Activated CD4-positive, alpha-beta T cell treated with anti-CD3 and anti-CD28 coated beads for 36 hours (primary cell): ENCODE measurements at places on chromosomes 7 and 10.

GRCh38 chr7:85733169-85733915 is 546.5 kb upstream of the SEMA3D start:
- DNase-seq: no peak

- no peak for DNase-seq
Measured at GRCh38 chr10:72719941-72720592, 28.1 kb downstream of the MCU start.

GRCh38 chr10:7832060-7832459 is 13.8 kb downstream of the TAF3 start:
- no peak for DNase-seq

DNA sequence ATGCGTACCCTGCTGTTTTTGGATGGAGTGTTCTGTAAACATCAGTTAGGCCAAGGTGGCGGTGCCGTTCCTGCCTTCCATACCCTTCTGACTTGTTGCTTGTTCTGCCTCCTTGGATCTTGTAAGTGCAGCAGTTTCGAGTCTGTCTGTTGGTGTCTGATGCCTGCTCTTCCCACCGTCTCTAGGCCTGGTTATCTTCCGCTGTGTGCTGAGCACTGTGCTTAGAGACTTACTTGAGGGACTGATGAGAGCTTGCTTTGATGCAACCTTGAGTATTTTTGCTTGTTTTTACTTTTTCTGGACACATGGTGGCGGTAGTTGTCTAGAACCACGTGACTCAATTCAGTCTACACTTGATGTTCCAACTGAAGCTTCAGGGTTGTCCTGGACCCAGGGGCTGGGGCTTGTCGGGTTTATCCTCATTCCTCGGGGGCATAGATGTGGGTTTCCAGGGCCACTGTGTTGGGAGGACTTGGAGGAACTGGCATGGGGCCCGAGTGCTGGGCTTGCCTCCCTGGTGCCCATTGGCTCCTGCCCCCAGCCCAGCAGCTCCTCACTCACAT is 14.4 kb upstream of the SPRN start:
- DNase-seq: no peak

DNA sequence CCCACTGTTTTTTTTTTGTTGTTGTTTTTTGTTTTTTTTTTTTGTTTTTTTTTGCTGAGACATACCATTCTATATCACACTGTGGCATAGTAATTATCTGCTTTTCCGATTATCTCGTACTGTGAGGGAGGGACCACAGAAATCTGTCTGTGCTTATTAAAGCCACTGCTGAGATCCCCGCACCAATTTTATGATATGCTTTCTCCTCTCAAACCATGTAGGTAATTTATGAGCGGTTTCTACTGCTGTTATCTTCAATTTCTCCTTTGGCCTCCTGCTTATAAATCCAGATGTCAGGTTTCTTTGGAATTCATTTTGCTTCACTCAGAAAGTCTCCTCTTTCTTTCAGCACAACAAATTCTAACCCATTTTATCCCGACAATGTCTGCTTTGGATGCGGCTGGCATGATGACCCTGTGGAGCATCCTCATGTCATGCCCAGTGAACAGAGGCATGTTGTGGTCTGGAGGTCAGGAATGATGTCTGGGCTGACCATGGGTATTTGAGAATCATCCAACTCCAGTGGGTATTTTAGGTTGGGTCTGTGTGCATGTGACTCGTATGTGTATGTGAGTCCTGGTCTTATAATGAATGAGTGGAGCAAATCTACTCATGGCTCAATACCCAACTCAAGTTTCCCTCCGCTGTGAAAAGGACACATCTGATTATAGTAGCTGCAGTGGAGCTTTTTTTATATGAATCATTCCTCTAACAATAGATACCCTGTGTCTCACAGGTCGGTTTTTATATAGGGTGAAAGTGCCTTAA is 213.4 kb downstream of the GALNT17 start:
- no peak for DNase-seq

DNA sequence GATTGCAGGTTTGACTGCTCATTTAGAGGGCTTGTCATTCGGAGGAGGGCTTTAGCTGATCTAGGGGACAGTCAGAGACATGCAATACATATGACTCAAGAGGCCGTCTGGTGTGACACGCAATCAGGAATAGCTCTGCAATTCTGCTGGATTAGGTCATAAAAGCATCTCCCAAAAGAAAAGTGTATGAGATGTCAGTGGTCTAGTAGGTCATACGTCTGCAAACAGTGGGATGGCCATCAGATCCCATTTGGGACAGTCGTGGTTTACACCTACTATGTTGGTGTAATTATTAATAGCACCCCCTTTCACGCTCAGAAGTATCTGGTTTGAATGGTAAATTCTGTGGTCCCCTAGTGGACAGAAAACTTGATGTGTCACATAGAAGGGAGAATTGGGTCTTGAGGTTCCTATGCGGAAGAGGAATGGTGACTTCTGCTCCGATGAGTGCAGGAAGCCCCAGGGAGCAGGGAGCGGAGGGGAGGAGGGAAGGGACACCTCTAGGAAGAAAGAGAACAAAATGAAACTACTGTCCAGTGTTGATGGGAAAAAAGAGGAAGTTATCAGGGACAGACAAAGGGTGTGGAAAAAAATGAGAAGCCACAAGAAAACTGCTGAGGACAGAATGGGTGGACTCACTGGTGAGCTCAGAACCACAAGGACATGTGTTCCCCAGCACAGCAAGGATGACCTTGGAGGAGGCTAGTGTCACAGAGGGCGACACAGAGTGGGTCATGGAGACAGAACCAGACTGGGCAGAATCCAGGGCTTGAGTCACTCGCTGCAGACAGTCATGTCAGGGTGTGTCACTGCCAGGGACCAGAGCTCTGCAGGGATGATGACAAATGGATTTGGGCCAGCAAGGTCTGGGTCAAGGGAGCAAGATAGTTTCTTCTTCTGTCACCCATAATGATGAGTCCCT is 59.9 kb downstream of the MAP3K8 start:
- peak; percentile 18 for DNase-seq

- DNase-seq: no peak
Measured at GRCh38 chr10:142371-142770, 7.1 kb downstream of the ZMYND11 start.

- DNase-seq: no peak
Measured at GRCh38 chr10:97078261-97078937, 107.4 kb downstream of the SLIT1 start.

DNA sequence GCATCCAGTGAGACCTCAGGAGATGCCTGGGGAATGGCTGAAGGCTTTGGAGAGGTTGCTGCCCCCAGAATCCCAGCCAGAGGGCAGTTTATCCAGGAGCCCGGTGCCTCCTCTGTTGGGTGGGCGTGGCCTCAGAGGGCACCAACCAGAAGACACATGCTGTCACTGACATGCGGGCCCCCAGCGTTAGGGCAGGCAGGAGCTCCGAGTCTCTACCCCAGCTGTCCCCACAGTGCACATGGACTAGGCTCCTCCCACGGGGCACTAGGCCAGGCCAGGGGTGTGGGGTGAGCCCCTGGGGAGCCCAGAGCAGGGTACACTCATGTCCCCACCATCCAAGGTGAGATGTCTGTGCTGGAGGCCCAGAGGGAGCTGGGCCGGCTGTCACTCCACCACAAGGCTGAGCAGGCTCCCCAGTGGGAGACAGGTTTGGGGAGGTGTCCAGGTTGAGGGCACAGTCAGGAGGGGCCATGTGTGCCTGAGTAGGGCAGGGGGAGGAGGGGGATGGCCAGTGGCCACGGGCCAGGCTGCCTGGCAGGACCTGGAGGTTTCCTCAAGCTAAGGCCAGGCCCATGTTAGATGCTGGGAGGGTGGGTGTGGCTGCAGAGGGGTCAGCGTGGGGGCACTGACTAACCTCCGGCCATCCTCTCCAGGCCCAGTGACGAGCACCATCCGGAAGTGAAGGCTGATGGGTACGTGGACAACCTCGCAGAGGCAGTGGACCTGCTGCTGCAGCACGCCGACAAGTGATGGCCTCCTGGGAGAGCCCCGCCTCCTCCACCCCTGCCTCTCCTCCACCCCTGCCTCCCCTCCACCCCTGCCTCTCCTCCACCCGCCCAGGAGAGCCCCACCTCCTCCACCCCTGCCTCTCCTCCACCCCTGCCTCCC is 131.3 kb downstream of the FAM53B start:
- DNase-seq: peak; percentile 43

GRCh38 chr10:50635286-50635685 is 11.5 kb upstream of the SGMS1 start:
- no peak for DNase-seq

DNA sequence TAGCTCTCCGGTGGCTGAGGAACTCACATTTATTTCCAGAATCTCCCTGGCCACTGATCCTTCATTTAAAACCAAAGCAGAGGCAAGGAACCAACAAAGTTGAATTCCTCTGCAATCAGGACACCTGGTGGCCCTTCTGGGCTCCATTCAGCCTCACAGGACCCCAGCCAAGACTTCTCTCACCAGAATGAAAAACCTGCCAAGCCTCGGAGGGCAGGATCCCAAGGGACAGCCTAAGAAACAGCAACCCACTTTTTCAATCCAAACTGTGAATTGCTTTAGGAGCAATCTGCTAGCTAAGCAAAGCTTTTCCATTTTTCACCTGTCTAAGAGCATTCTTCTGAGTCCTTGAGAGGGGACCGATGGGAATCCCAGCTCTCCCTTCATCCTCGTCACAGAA is 34.6 kb downstream of the OAT start:
- DNase-seq: no peak

- peak; percentile 97 for DNase-seq
Measured at GRCh38 chr7:25179771-25180591, 48.3 kb downstream of the NPVF start.

DNA sequence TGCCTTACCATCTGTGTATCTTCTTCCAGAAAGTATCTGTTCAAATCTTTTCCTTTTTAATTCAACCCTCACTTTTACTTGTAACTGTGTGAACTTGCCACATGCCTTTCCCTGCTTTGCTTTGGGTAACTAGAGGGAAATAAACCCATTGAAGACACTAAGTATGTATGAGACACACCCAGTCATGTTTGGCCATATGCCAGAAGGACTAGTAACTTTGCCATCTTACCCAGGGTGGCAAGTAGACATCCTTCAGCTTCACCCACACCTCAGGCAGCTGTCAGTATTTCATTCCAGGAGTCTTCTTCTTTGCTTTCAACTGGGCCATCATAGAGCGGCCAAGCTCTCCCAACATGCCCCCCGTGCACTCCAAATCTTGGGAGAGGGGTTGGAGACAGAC is 323.1 kb downstream of the TNS3 start:
- DNase-seq: no peak

- DNase-seq: no peak
Measured at GRCh38 chr7:105897999-105898398, 21.6 kb upstream of the ATXN7L1 start.

GRCh38 chr7:139897422-139898090 is 68.5 kb downstream of the TBXAS1 start:
- DNase-seq: no peak

- DNase-seq: no peak
Measured at GRCh38 chr7:48279420-48279819, 108.2 kb downstream of the ABCA13 start.

- no peak for DNase-seq
Measured at GRCh38 chr10:43869669-43870322, 221.1 kb upstream of the ZNF32 start.

DNA sequence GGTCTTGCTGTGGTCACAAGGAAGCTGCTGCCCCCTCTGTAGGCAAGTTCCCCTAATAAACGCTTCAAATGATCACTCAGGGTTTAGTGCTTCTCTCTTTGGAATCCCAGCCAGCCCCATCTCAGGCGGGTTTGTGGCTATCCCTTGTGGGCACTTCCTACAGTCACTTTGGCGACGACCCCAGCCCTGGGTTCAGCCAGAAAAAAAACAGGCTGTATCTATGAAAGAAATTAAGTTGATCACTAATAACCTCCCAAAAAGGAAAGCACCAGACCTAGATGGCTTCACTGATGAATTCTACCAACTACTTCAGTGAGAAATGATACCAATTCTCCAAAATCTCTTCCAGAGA is 208.2 kb downstream of the MAD1L1 start:
- no peak for DNase-seq

- DNase-seq: no peak
Measured at GRCh38 chr7:67671006-67671548, 674.4 kb downstream of the TYW1 start.

DNA sequence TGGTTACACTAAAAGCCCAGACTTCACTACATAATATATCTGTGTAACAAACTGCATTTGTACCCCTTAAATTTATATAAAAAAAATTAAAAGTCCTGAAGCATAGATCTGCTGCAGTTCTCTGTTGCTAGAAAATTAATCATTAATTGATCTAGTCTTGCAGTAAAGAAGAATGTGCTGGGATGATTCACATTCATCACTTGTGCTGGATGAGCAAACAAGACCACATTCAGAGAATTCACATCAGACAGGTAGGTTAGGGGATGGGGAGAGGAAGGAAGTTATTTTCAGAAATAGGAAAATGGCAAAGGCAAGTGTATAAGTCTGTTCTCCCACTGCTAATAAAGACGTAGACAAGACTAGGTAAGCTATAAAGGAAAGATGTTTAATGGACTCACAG is 1019.0 kb downstream of the KCNMA1 start:
- no peak for DNase-seq

DNA sequence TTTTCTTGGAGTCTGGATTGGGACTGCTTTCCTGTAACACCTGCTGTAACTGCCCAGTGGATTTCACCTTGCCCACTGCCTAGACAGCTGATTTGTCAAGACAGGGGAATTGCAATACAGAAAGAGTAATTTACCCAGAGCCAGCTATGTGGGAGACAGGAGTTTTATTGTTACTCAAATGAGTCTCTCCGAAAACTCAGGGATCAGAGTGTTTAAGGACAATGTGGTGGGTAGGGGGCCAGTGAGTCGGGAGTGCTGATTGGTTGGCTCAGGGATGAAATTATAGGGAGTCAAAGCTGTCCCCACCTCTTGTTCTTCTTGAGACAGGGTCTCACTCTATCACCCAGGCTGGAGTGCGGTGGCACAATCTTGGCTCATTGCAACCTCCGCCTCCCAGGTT is 25.2 kb upstream of the BNIP3 start:
- no peak for DNase-seq

DNA sequence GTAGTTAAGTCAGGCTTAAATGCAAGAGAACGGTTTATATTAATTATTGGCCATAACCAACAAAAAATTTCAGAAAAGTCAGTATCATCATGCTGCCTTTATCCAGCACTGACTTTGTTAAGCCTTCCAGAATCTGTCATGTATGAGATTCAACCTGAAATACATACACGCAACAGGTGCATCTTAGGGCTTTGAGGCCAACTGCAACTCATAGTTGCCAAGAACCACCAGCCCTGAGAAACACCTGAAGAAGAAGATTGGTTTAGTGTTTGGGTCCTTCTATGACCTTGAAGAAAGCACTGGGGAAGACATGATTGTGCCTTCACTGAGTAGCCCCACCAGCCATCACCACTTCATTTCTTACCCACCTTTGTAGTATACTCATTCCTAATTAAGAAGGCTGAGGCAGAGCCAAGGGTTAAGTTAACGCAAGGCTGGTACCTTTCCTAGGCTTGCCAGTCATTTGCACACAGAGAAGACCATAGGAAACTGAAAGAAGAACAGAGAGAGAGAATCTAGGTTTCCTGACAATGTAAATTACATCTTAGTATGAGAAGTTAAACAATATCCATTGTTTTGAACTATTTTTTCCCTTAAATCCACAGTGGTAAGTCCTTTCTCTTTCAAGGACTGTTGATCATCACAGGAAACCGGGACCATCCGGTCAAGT is 200.1 kb upstream of the PRKCQ start:
- DNase-seq: no peak

GRCh38 chr10:3424111-3424851 is 251.7 kb upstream of the PITRM1 start:
- DNase-seq: no peak

GRCh38 chr7:16719699-16720098 is 33.9 kb upstream of the TSPAN13 start:
- no peak for DNase-seq

- no peak for DNase-seq
Measured at GRCh38 chr10:75982611-75983369, 551.4 kb downstream of the LRMDA start.

GRCh38 chr7:115085421-115085820 is 163.5 kb downstream of the MDFIC start:
- DNase-seq: no peak
